ENCODE measurements at places on chromosomes 7 and 10. TPM values are rescaled to one million over a fixed set of nuclear protein-coding genes. Genes with fewer than 3 reads are reported as not detected.

The CYP2C9 gene
- not detected for total RNA-seq

DNA sequence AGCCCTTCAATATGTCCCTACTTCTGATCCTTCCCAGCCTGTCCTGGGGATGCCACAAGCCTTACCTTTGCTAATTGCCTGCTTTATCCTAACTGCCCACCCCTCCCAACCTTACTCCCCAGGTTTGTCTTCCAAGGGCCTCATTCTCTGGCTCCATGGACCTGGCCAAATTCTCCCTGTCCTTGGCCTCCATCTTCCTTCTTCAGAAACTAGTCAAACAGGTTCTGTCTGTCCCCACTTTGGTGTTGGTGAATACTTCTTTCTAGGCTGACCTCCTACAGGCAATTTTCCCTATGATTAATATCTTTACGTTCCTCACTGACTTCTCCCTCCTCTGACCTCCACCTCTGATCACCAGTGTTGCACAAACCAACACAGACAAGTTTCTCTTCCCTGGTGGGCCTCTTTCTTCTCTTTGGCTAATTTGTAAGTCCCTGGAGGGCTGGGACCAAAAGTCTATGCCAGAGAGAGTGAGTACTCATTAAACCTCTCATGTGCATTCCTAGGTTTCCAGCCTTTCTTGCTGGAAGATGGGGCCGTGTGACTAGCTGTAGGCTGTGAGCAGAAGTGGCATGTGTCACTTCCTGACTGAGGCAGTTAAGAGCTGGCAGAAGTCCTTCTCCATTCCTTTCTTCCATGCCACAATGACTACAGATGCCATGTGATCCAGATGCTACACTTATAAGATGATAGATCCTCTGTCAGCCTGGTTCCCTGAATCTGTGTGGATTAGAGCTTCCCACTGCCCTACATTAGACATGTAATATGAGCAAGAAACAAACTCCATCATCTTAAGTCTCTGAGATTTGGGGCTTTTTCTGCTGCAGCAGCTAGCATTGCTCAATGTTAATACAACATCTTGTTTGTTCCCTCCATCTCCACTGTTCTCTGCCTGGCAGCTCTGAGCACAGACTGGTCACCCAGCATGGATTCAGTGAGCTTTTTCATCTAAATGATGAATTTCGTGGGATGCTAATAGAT is 382.7 kb downstream of the RPS24 start:
- DNase-seq, result peak; percentile 93

- no peak for DNase-seq
These were observed 152.4 kb downstream of the IMMP2L start for GRCh38 chr7:111409714-111410422.

- DNase-seq, result no peak
These were observed 77.5 kb upstream of the KCNMA1 start for GRCh38 chr10:77715088-77715487.

The SUN1 gene
- 109 TPM for total RNA-seq

DNA sequence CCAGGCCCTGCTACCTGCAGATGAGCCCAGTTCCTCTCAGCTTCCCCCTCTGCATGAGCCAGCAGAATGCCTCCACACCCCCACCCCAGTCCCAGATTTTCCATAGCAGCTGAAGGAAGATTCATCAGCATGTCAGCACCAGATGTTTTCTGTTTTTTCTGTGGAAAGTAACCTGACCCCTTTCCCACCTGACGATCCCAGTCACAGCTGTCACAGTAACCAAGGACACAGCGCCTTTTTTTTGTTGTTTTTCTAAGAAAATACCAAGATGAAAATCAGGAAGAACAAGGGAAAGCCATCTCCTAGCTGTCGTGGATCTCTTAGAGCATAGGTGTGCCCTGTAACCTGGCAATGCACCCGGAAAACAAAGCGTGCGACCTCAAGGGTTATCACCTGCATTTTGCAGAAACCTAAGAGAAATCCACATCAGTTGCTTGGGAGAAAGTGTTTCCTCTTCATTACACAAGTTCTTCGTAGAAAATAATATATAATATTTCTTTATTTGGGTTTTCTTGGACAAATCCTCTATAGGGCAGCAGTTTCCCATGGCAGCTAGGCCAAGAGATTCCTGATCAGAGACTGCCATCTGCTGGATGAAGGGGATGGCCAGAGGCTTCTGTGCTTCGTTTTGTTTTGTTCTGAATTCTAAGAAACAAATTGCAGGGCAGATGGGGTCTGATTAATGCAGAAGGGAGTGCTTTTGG is 401.9 kb downstream of the TNS3 start:
- peak; percentile 89 for DNase-seq

The NPSR1 gene
- total RNA-seq, result not detected

DNA sequence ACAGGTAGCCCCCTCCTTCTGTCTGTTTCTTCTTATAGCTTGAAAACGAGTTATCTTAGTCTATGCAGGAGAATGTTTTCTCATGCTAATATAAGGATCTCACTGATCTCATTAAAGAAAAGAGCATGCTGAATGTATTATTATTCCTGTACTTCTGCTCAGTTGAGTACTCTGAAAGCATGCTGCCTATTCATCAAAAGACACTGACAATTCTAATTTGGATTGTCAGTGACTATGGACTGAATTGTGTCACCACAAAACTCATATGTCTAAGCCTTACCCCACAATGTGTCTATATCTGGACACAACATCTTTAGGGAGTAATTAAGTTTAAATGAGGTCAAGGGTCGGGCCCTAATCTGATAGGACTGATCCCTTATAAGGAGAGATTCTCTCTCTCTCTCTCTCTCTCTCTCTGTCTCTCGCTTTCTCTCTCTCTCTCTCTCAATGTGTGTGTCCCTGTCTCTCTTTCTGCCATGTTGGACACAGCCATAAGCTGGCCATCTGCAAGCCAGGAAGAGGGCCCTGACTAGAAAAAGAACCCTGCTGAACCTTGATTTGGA is 98.4 kb downstream of the GNAT3 start:
- DNase-seq, result no peak

DNA sequence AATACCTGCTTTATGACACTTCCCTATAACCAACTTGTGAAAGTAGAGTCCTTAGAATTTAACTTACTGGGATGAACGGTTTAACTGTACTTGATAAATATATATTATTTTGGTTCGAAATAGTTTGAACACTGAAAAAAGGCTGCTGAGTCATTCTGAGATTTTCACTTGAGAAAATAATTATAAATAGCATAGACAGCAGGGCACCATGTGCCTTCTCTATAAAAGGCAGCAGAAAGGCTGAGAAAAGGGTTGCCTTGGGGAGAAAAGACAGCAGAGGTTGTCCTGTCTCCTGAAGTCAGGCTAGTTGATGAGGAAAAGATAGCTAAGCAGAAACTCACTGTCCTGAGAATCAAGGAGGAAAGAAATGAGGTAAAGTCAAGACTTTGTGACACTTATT is 92.4 kb downstream of the CTTNBP2 start:
- DNase-seq, result no peak

DNA sequence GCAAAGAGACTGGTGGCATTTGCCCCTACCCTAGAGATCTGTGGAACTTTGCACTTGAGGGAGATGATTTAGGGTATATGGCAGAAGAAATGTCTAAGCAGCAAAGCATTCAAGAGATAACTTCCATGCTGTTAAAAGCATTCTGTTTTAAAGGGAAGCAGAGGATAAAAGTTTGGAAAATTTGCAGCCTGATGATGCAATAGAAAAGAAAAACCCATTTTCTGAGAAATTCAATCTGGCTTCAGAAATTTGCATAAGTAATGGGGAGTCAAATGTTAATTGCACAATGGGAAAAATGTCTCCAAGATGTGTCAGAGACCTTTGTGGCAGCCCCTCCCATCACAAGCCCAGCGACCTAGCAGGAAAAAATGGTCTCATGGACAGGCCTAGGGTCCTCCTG is 361.7 kb downstream of the ANKRD7 start:
- DNase-seq, result no peak

The NEURL1 gene
- total RNA-seq, result under 0.01 TPM

The MCMBP gene
- 48.1 TPM for total RNA-seq

GRCh38 chr10:86632009-86632800 is 22.1 kb upstream of the OPN4 start:
- DNase-seq, result peak; percentile 88

The ELAPOR2 gene
- total RNA-seq, result 4.0 TPM

- no peak for DNase-seq
These were observed 298.1 kb downstream of the BICC1 start for GRCh38 chr10:58810751-58811150.

DNA sequence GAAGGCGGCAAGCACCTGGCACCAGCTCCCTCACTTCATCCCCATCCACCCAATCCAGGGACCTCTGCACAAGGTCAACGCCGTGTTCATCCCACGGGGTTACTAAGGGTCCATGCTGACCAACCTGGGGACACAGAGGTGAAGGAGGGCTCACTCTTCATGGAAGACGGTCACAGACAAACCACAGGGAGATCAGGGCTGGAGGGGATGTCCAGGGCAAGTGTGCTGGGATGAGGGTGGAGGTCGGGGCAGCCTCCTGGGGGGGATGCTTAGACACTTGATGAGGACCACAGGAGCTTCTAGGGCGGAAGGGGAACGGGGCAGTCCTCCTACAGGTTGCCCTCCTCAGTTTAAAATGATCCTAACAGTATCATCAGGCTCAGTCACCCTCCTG is 46.7 kb downstream of the FAM53B start:
- DNase-seq, result peak; percentile 39

The MTG1 gene
- 28.3 TPM for total RNA-seq

The GBX1 gene
- not detected for total RNA-seq

DNA sequence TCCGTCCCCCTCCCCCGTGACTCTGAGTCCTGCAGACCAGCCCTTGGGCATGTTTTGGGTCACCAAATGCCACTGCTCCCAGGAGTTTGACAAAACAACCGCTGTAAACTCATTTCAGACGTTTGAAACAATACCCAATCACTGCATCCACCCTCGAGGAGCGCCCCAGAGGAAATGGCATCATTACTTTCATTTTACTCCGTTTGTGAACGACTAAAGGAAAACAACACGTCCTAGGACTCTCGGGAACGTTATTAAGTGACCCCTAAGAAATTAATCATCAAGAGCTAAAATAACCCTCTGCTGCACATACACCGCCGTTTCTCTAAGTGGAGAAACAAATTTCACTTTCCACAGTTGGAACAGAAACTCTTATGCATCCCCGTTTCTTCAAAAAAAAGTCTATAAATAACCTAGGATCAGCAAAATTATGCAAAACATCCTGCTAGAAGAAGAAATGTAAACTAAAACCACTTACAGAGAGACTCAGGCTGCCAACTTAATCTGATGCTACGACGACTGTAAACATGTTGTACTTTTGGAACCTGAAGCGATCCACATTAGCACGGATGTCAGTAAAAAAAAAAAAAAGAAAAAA is 109.9 kb upstream of the EFCAB10 start:
- peak; percentile 76 for DNase-seq

DNA sequence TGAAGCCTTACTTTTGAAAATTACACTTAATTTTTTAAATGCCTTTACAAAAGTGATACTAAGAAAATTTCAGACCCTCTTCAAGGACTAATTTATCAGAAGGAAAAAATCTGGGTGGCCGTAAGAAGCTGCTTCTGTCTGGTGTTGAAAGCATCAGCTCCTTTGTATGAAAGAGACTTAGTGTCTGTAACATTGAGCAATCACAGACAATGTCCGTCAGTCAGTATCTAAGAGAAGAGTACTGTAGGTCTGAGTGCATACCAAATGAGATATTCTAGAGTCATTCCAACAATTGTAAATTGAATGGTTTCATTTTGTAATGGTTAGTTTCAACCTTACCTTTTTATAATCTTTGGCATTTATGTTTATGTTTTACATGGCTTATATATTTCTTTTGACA is 11.1 kb upstream of the MDFIC start:
- DNase-seq, result no peak

The CTAGE15 gene
- not detected for total RNA-seq

The NXPH1 gene
- not detected for total RNA-seq

DNA sequence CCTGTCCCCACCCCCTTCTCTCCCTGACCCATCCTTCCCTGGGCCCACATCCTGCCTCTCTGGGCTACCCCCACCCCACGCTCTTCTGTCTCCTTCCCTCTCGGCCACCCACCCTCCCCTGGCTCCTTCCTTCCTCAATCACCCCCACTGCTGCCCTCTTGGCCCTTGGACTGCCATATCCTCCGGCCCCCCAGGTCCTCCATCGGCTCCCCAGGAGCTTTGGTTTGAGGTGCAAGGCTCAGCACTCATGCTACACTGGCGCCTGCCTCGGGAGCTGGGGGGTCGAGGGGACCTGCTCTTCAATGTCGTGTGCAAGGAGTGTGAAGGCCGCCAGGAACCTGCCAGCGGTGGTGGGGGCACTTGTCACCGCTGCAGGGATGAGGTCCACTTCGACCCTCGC is 10.9 kb downstream of the EPHB6 start:
- peak; percentile 80 for DNase-seq

The FGFR2 gene
- 13.8 TPM for total RNA-seq

GRCh38 chr10:57294698-57295097 is 933.6 kb upstream of the ZWINT start:
- peak; percentile 11 for DNase-seq

The LIPJ gene
- under 0.01 TPM for total RNA-seq

The ATP5F1C gene
- 209 TPM for total RNA-seq

The ZPBP gene
- total RNA-seq, result not detected

All from osteoblast (primary cell).